Astrocyte of the spinal cord (primary cell): ENCODE measurements at places on chromosomes 16 and 17.

- peak; percentile 36 for DNase-seq
These were observed 30.8 kb downstream of the FA2H start for GRCh38 chr16:74743668-74744299.

DNA sequence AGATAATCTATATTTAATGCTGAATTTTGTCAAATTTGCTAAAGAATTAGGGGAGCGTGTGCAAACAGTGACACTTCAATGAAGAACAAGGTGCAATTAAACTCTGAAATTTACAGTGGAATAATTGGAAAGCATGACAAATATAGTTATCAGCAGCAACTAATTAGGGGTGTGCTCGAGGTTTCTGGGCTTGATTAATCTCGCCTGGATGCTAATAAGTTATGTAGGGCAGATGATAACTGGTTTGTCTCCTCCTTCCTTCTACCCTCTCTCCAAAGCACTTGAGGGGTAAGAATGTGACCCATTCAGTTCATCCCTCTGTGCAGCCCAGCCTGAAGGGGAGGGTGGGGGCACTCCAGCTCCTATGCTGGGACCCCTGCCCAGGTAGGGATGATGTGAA, 21.9 kb downstream of the MRM1 start:
- DNase-seq: no peak

DNA sequence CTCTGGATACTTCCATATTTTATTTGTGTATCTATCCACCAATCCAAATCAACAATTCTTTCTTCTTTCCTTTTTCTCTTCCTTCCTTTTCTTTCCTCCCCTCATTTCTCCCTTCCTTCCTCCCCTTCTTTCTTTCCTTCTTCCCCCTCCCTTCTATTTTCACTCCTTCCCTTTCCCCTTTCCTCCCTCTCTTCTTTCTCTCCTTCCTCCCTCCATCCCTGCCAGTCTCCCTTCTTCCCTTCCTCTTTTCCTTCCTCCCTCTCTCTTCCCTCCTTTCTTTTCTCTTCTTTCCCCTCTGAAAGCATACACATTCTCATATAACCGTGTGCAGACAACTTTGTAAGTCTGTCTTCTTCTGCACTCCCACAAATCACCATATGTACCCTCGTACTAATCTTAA, 382.3 kb upstream of the MAF start:
- no peak for DNase-seq

GRCh38 chr16:1991948-1992703, 2.4 kb downstream of the SYNGR3 start:
- peak; percentile 91 for DNase-seq

DNA sequence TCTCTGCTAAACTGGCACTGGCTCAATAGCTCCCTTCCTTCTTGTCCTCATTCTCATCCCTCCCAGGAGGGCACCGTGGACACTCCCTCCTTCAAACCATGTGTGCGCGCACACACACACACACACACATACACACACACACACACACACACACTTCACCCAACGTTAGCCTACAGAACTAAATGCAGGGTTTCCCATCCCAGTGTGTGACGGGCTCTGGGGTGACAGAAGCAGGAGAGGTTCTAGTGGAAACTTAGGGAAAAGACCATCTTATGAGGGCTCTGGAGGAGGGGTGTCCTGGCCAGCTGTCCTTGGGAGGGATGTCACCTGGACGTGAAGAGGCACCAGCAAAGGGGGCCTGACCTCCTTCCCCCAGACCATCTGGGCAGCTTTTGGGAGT, 19.7 kb downstream of the OSBPL7 start:
- DNase-seq: no peak

DNA sequence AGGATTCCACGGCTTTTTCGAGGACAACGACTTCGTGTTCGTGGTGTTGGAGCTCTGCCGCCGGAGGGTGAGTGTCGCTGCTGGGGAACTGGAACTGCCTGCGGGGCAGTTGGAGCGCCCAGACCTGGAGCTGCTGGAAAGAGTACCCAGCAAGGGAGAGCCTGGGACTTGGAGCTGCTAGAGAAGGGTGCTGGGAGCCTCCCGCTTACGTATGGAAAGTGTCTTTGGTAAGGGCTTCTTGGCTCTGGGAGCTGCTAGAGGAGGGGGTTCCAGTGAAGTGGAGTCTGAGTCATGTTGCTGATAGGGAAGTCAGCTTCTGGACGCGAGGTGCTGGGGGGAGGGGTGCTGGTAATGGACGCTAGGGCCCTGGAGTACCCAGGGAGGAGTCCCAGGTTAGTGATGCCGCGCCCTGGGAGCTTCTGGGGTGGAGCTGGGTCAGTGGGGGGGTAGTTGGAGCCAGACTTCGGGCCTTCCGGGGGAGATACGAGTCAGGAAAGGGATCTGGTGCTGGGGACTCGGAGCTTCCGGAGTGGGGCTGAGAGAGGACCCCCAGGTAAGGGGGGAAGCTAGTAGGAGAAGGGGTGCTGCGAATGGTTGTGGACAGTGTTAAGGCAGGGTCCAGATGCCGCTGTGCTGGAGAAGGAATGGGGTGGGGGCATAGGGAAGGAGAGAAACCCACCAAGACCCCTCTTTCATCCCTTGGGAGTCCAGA, 741 bp downstream of the PLK1 start:
- peak; percentile 28 for DNase-seq

- DNase-seq: peak; percentile 43
These were observed 56.9 kb downstream of the CYB5D2 start for GRCh38 chr17:4199818-4200402.

GRCh38 chr17:42404326-42405055, 16.2 kb upstream of the STAT3 start:
- DNase-seq: no peak
